CD8-positive, alpha-beta memory T cell (primary cell): ENCODE measurements at places on chromosomes 3 and 15.

DNA sequence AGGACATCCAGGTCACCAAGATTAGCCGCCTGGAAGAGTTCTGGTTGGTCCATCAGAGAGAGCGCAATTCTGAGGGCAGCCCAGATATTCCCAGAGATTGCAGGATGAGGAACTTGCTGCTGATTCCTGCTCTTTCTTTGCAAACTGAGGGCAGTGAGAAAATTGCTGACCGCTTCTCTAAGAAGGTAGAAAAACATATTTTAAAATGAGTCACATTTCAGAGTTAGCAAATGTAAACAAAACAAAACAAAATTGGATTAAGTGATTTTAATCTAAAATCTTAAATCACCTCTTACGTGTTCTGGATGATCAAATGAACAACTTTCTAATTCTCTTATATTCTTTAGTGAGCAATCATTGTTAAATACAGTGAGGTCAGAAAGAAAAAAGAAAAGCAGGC is 149.0 kb downstream of the USP13 start:
- DNase-seq: no peak

GRCh38 chr3:66483006-66483405 is 17.8 kb downstream of the LRIG1 start:
- DNase-seq: no peak

DNA sequence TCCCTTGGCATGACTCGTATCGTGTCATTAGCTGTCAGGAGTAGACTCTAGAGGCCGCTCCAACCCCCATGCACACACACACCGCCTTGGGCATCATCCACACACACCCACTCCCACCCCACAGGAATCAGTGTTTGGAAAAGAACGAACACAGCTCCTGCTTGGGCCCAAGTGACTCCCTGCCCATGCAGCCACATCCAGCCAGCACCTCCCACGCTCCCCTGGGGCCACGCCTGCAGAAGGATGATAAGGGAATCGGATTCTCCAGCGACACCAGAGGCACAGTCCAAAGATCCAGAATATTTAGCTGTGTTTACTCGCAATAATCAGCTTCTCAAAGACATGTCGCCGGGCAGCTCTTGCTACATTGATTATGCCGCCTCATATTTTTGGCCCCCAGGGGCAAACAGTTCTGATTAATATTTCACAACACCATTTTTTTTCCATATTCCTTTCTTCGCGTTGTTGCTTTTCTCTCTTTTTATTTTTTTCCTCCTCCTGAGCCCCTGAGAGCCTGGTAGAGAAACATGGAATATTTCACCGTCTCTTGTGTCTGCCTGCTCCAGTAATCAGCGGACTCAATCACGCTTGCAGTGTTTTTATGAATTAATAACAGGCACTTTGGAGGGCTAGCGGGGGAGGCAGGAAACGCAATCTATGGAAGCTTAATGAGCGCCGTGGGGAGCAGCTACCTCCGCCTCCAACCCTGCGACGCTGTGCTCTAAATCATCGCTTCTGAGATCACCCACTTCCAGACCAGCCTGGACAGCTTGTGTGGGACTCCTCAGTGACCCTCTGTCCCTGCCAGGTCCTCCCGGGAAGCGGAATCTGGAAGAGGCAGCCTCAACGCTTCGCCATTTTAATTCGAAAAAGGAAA is 221.4 kb downstream of the TLE3 start:
- DNase-seq: no peak

- no peak for DNase-seq
Measured at GRCh38 chr15:52082197-52083036, 30.2 kb downstream of the BCL2L10 start.

- DNase-seq: no peak
Measured at GRCh38 chr3:46427916-46428833, 21.1 kb downstream of the CCRL2 start.

DNA sequence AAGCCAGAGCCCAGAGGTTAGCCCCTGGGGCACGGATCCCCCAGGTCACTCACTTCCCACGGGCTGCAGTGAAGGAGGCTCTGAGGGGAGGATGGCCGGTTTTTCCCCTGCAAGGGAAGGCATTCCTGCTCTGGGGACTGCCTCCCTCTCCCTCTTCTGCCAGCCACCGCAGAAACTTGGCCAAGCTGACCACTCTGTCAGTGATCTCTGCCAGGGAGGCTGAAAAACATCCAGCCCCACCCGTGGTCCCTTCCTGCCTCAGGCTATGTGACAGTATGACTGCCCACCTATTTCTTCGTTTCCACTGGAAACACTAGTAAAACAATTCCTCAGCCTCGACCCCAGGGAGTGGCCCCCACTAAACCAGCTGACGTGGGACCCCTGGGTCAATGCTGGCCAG is 14.6 kb upstream of the FANCD2 start:
- no peak for DNase-seq

- no peak for DNase-seq
Measured at GRCh38 chr3:30286007-30286669, 320.3 kb upstream of the TGFBR2 start.

GRCh38 chr3:59418836-59419235 is 369.0 kb upstream of the CFAP20DC start:
- DNase-seq: no peak

GRCh38 chr15:31283043-31283442 is 43.6 kb upstream of the KLF13 start:
- no peak for DNase-seq

GRCh38 chr15:51842852-51843737 is 13.6 kb downstream of the TMOD3 start:
- DNase-seq: no peak

DNA sequence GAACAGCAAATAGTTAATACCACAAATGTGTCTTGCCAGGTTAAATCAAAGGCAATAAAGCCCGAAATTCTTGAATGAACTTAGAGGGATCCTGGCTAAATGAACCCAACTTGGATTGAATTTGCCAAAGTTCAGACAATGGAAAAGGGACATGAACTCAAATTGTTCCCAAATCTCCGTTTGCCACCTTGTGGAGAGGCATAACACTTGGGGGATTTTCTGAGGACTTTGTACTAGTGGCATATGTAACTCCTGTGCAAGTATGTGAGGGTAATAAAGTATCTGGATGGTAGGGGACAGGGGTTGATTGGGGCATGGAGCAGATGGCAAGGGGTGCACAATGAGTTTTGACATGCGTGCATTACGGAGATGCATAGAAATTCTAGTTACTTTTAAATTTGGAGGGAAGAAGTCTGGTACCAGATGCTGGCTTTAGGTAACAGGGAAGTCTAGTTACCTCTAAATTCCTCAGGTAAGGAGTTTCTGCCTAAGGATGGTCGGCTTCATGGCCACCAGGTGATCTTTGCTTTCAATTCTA is 1.2 kb upstream of the TCAIM start:
- DNase-seq: no peak

DNA sequence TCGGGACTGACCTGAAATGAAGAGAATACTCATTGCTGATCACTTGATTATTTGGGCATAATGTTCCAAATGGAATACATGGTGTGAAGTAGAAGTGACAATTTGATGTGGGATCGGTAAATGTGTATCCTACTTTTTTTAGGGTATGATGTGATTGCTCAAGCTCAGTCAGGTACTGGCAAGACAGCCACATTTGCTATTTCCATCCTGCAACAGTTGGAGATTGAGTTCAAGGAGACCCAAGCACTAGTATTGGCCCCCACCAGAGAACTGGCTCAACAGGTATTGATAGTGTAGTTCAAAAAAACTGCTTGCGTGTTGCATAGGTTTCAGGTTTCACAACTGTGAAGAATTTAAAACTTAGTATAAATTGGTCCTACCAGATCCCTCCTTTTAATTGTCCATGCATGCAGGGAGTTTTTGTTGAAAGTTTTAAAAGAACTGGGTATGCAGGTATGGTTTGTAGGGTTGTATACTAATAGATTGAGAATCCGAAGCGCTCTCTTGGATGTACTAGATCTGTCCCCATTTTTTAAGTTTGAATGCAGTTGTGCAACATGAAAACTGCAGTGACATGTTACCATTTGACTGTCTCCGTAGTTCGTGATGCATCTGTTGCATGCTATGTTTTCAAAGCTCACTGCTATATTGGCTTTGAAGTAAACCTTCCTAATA is 1.6 kb downstream of the EIF4A2 start:
- no peak for DNase-seq

DNA sequence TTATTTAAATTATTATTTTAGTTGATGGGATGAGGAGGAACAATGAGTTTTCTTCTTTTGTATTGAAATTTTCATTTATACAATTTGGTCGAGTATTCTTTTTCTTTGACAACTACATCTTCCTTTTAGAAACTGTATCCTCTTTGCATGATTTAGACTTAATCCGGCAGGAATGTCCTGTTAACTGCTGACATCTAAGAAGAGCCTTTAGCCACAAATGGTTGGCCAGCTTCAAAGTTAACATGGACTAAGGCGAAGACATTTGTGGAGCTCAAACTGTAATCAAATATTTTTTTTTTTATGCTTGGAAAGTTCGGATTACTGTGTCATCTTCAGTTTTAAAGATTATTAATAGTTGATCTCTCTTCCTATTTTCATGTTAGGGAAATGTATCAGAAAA is 43.2 kb downstream of the RIOX2 start:
- no peak for DNase-seq

- no peak for DNase-seq
Measured at GRCh38 chr3:17032407-17033034, 147.8 kb downstream of the PLCL2 start.

DNA sequence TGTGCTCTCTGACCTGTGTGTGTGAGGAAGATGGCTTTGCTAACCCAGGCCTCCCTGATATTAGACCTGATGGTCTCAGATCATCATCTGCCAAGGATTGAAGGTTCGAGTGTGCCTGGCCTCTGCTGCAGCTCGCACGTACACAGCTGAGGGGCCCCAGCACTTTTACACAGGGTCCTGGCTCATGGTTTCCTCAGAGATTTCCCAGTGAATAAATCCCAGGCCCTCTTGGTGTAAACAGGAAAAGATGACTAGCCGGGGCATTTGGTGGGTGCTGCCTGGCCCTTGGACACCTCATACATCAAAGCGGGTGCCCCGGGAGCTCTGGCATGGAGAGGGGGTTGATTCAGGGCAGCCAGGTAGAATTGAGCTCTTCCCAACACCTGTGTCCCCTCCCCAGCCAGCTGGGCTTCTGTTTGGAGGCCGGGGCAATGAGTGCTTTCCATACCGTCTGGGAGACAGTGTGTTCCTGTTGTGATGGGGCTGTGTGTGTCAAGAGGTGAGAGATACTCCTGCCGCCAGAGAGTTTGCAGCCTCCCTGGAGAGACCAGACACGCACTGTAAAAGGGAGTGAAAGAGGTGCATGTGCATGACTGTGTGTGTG is 72.5 kb upstream of the TLE3 start:
- DNase-seq: no peak

DNA sequence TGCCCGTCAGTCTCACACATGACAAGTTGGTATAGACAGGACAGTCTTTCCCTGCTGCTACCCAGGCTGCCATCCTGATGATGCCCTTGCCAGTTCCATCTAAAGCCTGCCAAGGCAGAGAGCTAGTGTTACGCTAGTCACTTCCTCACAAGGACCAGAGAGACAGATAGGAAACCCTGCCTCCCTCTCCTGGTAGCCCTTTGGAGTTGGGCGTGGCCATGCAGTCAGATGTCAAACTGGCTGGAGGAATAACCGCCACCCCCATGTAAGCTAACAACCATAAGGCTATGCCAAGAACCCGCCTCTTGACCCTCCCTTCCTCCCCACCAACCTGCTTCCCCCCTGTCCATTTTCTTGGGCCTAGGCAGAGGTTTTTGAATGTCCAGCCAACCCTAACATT is 2.8 kb downstream of the TMEM115 start:
- no peak for DNase-seq

- no peak for DNase-seq
Measured at GRCh38 chr3:27467545-27467944, 16.6 kb downstream of the SLC4A7 start.

DNA sequence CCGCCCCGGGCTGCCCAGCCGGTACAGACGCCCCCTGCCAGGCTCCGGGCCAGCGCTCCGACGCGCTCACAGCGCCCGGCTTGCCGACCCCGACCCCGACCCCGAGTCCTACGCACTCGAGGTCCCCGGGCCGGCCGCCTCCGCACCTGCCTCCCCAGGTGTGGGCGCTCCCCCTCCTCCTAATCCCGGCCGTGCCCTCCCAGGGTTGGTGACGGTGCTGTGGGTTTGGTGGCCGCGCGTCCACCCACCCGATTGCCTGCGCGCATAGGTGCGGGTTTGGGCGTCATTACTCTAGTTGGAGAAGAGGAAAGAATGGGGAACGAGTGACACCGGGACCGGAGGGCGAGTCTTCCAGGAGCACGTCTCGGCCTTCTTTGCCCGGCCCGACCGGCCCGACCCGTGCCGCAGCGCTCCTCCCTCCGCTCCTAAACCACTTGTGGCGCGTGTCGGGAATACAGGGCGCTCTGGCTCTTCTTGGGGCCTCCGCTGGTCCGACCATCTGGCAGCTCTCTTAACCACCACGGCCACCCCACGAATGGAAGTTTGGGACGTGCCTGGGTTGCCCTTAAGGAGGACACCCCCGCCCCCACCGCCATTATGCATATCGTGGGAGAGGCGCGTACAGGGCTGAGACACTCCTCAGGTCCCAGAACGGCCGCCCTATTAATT is 810 bp upstream of the THRB start:
- no peak for DNase-seq

GRCh38 chr3:9135930-9136525 is 113.4 kb downstream of the SRGAP3 start:
- no peak for DNase-seq

DNA sequence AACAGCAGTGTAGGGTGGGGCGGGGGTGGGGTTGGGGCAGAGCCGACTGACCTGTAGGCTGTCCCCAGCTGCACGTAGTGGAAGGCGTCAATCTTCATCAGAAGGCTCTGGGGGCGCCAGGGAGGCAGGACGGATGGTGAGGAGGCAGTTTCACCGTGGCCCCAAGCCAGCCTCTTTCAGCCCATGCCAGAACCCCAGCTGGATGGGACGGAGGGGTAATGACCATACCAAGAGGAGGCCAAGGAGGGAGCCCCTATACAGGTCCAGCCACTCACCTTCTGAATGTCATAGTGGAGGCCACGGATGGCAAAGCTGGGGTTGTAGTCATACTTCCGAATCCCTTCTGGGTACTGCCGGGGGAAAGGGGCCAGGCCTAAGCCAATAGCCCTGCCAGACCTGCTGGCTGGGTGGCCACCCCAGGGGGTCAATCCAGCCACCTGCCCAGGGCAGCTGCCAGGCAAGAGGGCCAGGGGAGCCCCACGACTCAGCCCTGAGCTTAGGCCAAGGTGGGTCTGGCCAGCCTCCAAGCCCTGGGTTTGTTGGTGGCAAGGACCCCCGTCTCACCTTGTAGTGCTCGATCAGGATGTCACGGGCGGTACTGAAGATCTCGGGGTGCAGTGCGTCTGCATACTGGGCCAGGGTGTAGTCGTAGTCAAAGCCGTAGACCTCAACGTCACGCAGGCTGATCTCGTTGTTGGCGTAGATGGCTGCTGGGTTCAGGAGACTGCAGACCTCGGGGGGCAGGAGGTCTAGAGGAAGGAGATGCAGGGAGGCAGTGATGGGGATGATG is 4.9 kb downstream of the NT5DC2 start:
- no peak for DNase-seq

- no peak for DNase-seq
Measured at GRCh38 chr3:115512565-115513415, 110.5 kb upstream of the GAP43 start.

DNA sequence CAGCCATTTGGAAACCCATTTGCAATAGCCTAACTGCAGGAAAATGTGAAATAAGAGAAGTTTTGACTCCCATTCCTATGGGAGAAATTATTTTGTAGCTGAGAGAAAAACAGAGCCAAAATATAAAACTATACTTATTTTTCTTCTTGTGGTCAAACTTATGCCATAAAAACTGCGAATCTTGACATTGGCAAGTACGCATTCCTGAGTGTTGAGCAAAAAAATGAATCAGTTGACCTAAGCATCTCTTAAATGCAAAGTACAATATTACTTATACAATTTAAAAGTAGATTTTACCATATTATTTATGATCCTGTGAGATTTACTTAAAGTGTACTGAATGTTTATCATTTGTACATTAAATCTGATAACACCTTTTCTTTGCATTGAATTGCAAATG is 50.1 kb upstream of the CMC1 start:
- DNase-seq: no peak
